NCI-H446 (cell line): ENCODE measurements at places on chromosomes 7 and 10.

DNA sequence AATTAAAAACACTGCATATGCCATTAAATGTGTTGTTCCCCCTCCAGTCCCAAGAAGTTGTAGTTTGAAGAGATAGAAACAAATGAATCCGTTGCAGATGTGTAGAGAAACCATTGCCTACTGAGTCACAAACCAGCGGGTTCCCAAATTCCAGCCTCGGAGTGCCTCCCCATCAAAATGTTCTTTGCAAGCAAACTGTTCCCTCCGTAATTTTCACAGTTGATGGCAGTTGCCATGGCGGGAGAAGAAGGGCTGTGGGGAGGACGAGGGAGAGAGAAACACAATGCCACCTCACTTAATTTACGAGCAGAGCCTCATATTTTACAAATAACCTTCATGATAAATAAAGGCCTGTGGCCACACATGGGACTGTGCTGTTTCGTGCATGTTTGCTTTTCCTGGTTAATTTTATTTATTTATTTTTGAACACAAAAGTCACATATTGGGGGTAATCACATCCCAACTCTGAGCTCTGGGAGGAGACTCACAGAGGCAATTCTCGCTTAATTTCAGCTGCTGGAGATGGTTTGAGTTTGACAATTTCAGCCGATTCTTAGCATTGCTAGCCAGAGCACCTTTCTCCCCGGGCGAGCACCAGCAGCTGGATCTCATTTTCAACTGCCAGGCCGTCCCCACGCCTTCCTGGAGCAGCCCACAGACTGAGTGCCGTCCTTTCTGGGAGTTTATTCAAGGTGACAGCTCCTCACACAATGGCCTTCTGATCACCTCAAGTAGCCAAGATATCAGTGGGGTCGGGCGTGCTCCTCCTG is 1084.2 kb downstream of the KCNMA1 start:
- no peak for DNase-seq

GRCh38 chr7:27175626-27176523 is 1.8 kb upstream of the HOXA10 start:
- DNase-seq, result no peak

DNA sequence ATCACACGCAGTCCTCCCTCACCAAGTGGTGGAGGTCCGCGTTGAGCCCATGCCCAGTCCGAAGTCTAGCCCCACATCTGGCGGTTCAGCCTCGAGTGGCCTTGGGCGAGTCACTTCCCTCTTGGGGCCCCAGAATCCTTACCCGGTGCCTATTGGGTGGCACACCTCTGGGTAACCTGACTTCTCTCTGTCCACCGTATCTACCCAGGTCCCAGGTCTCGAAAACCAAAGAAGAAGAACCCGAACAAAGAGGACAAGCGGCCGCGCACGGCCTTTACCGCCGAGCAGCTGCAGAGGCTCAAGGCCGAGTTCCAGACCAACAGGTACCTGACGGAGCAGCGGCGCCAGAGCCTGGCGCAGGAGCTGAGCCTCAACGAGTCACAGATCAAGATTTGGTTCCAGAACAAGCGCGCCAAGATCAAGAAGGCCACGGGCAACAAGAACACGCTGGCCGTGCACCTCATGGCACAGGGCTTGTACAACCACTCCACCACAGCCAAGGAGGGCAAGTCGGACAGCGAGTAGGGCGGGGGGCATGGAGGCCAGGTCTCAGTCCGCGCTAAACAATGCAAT is 4.3 kb downstream of the EN2 start:
- no peak for DNase-seq

- DNase-seq, result no peak
These were observed 506.0 kb downstream of the POM121L12 start for GRCh38 chr7:53541475-53541874.

DNA sequence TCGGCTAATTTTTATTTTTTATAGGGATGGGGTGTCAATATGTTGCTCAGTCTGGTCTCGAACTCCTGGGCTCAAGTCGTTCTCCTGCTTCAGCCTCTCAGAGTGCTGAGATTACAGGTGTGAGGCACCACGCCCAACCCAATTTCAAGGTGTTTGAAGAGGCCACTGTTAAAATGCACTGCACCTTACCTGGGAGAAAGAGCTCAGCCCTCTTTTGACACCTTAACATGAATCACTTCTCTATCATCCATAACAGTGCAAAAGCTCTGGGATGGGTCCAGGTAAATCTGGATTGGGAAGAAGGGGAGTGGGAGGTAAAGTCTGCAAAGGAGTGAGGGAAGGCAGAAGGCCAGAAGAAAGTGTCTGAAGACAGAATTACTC is 557 bp upstream of the ZNF282 start:
- no peak for DNase-seq

DNA sequence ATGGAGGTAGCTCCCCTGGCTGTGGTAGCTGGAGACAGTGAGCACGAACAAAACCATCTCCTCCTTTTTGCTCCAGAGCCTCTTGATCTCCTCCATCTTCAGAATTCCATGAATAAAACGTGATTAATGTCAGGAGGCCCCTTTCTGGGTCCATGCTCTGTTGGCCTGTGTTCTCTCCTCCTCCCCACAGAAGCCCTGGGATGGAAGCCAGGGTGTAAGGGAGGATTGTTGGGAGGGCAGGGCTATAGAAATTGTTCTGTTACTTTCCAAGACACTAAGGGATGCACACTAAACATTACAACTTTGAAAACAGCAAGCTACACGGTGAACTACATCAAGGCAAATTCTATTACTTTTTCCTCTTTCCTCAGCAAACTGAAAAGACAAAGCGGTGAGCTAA is 96.3 kb downstream of the RNF216 start:
- no peak for DNase-seq

DNA sequence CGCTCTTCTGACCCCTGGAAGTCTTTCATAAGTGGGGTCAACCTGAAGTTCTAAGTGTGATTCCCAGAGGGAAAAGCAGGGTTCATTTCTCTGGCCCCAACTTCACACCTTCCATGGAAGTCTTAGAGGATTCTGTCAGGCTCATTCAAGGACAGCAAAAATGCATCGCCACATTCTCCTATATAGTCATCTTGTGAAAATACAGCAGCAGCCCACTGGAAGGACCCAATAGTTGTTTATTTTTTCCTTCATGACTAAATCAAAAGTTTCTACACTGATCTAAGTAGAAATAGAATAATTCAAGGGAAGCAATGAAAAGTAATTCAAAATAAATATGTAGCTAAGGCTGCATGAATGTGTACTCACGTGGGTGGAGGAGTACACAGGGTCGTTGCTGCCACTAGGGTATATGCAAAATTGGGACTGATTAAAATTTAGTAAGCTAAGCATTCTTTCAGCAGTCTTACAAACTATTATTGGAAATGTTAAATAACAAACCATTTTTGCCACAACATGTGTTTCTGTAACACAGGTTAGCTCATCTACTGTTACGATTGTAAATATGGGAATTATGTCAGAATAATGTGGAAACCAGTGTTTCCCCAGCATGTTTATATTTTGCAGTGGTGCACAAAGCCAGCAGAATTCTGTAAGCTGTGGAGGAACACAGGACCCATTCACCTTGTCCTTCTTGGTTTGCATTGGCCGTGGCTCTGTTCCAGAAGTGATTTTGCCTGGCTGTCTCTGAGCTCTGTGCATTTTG is 33.5 kb downstream of the EEPD1 start:
- DNase-seq, result no peak

GRCh38 chr7:30557245-30557644 is 37.4 kb upstream of the GARS1 start:
- DNase-seq, result no peak

- DNase-seq, result no peak
These were observed 38.8 kb downstream of the PTN start for GRCh38 chr7:137304624-137305235.
